ENCODE measurements at places on chromosomes 5 and 9.

DNA sequence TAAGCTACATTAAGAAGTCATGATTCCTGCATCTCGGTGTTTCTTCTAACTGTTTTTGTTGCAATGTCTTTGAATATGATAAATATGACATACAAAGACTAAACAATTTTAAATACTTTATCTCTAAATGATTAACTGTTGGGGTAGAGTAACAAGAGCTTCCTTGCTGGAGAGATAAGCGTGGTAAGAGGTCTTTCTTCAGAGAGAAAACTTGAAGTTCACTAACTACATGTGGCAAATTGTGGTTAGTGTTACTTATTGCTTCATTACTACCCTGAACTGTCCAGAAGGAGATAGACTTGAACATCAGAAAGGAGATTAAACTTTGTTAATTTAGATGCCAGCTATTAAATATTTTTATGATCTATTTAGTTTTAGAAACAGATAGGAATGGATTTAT lies 7.0 kb upstream of the ARSB start:
- DNase-seq, result no peak

GRCh38 chr9:101860920-101861319 lies 122.5 kb upstream of the GRIN3A start:
- DNase-seq, result no peak

GRCh38 chr5:9212605-9213004 lies 333.3 kb downstream of the SEMA5A start:
- no peak for DNase-seq

GRCh38 chr5:115770466-115770865 lies 46.0 kb downstream of the CDO1 start:
- no peak for DNase-seq

GRCh38 chr5:103624035-103624480 lies 61.5 kb upstream of the NUDT12 start:
- peak; percentile 19 for DNase-seq

DNA sequence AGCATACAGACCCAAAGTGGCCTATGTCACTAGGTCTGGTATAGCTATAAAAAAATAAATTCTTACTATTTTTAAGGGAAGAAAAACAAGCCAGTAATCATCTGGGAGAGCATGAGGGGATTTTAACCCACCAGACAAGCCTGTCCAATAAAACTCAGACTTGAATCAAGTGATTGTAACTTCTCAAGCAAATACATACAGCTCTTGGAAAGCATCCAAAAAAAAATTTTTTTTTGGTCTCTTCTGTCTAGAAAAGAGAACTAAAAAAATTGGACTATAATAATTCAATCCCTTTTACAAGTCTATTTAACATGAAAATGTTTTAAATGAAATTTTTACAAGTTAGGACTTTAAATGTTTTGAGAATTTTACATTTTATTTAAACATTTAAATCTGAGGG lies 61.7 kb downstream of the FBXL17 start:
- no peak for DNase-seq

DNA sequence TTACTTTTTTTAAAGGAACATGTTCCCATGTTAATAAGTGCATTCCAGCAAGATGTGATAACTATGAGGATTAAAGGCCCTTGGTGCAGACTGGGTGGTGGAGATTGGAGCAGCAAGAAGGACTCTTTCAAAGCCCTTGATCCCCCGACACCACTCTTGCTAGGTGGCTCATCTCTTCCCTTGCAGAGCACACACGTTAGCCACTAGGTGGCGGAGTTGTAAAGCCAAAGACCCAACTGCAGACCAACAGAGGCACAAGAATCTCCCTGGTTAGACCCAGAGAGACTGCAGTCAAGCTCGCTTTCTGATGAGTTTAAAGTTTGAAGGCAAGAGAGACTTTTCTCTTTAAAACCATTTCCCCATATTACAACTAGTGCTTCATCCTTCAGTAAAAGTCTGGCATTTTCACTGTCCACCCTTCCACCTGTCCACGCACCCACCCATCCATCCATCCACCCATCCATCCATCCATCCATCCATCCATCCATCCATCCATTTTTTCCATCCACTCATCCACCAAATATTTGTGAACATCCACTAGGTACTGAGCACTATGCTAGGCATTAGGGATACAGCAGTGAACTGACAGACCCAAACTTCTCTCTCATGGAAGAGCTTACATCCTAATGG lies 226.9 kb downstream of the MSX2 start:
- DNase-seq, result peak; percentile 45

GRCh38 chr9:133854765-133855164 lies 116.6 kb upstream of the SARDH start:
- no peak for DNase-seq

DNA sequence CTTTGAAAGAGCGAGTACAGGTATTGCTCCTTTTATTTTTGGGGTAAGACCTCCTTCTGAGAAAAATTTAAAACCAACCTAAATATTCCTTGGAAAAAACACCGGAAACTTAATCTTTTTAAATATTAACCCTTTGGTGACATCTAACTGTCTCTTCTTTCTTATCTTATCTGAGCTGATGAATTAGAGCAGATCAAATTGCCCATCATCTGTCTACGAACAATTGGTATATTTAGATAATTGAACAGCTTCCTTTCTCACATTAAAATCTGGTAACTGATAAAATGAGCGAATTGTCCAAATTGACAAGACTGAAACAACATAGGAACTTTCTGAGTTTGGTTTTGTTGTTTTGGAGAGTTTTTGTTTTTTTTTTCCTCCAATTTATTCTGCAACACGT lies 2.0 kb downstream of the ISL1 start:
- no peak for DNase-seq

DNA sequence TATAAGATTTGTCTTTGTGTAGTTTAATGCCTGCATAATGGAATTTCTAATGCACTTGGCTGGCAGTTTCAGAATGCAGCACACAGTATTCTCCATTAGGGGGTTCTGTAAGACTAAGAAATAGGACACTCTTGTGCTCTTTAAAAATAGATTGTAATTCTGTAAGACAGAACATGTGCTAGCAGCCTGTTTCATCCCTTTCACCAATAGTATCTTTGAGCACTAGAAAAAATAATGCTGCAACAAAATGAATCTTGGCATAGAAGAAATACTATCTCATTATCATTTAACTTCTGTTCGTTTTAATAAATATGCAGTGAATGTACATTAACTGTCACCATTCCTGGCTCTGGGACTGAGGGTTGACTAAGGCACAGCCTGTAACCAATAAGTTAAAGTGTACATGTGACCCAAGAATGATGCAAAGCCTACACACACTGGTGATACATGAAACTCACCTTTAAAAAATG lies 23.8 kb upstream of the ZNF622 start:
- no peak for DNase-seq

GRCh38 chr5:150542933-150543445 lies 35.1 kb downstream of the NDST1 start:
- no peak for DNase-seq

- DNase-seq, result no peak
Observed at GRCh38 chr5:74289691-74290090, 350.8 kb downstream of the ENC1 start.

DNA sequence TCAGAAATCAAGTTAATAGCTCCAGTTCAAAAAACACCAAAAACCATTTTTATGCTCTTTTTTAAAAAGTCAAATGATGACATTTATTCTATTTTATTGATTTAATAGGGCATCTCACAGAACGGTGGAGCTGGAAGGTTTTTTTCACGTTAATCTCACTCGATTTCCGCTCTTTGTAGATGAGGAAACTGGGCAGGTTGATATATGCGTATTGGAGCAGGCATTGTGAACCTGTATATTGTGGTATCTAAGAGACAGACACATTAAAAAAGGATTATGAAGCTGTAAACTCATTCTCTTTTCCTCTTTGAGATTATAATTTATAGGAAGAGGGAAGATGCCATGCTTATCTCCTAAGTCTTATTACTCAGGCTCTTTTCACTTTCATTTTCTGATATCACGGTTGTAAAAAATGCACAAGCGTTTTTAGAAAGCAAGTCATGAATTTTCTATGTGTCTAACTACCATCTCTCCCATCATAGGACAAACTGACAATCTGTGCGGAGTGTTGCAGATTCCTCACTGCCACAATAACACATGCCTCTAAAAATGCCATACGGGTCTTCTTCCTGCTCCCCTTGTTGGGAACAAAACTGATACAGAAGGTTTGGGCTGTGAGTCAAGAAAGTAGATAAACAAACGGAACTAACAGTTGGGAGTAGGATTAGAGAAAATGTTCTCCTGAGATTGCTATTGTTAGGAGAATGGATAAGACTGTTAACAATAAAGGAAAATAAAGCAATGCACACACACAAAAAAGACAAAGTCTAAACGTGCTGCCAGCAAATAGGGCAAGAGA lies 1997.7 kb downstream of the MAT2B start:
- no peak for DNase-seq

DNA sequence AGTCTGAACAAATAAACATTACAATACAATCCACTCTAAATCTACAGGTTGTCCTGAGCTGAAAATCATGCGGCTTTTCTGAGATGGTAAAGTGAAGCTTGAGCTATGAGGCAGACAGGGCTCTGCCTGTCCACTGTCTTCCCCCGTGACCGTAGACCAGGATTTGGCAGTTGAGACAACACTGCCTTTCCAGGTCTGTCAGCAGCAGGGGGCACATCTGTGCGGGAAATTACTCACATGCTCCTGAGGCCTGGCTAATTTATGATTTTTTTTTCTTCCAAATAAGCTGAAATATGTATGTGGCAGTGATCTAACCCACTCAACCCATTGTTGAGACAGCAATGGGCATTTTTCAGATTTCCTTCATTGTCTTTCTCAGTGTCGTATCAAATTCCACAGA lies 307.9 kb downstream of the FBXL7 start:
- no peak for DNase-seq

GRCh38 chr5:142109331-142110045 lies 909 bp downstream of the NDFIP1 start:
- no peak for DNase-seq

- DNase-seq, result no peak
Observed at GRCh38 chr5:36593867-36594266, 12.5 kb upstream of the SLC1A3 start.

GRCh38 chr9:94717761-94718160 lies 8.7 kb upstream of the AOPEP start:
- DNase-seq, result no peak

DNA sequence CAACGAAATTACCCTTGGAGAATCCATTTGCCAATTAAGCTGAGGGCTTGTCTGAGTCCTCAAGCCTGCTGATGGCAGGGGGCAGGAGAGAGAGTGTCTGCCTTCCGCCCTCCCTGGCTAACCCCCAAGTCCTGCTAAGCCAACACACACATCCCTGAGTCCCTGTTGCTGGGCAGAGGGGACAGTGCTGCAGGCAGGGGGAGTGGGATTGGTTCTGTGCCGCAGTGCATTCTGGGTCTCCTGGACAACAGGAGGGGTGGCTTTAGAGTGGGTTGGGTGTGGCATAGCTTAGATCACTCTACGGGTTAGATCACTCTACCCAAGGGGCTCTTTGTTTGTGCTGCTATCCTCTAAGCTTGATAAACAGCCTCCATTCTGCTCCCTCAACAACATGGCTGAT lies 427.7 kb downstream of the CDK5RAP2 start:
- DNase-seq, result no peak

GRCh38 chr5:82593481-82593880 lies 315.3 kb upstream of the RPS23 start:
- DNase-seq, result no peak

DNA sequence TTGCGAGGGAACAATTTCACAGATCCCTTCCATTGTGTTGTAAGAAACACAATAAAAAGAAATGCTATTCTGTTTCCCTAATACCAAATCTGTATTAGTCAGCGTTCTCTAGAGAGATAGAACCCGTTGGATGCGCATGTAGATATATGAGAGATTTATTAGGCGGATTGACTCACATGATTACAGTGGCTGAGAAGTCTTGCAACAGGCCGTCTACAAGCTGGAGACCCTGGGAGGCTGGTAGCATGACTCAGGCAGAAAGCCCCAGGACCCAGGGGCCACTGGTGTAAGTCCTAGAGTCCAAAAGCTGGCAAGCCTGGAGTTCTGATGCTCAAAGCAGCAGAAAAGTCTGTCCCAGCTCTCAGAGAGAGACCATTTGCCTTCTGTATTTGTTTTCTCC lies 18.4 kb upstream of the IL17B start:
- DNase-seq, result peak; percentile 92

DNA sequence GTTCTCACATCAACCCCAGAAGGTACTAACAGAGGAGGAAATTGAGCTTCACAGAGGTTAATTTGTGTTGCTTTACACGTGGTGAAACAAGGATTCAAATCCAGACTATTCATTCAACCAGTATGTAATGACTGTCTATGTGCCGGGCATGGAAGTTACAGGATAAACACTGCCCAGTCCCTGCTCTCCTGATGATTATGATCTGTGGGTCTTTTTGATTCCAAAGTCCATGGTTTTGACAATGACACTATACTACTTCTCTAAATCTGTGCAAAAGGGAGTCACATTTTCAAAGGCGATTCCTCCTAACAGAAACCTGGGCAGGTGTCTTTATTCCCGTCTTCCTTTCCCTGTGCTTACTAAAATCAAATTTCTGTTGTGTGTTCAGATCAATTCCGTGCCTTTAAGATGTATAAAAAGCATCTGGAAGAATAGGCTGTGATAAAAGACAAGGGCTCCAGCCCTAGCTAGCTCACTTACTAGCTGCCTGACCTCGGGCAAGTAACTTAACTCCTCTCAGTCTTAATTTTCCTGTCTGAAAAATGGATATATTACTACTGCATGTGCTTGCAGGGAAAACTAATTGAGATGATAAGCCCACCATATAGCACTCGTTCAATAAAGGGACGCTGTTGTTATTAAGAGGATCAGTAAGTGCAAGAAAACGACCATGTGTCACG lies 970 bp upstream of the CREBRF start:
- no peak for DNase-seq

GRCh38 chr5:92775711-92776615 lies 805.1 kb downstream of the NR2F1-AS1 start:
- no peak for DNase-seq

DNA sequence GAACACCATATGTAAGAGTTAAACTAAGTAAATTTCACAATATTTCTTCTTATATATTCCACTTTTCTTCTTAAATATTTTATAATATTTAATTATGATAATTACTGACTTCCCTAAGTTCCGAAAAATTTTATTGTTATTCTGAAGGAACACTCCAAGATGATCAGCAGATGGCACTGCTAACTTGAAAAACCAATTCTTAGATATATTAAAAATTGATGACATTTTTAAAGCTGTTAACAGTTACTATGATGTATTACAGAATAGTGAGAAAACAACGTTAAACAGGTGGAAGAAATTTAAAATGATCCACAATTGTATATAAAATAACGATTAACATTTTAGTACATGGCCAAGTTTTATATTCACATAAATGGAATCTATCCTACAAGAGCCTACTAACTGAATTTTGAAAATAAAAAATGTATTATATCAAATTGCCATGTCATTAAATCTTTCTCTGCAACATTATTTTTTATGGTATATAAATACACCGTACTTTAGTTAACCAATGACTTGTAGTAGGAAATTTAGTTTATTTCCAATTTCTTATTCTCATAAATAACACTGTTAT lies 30.1 kb upstream of the MUSK start:
- no peak for DNase-seq

DNA sequence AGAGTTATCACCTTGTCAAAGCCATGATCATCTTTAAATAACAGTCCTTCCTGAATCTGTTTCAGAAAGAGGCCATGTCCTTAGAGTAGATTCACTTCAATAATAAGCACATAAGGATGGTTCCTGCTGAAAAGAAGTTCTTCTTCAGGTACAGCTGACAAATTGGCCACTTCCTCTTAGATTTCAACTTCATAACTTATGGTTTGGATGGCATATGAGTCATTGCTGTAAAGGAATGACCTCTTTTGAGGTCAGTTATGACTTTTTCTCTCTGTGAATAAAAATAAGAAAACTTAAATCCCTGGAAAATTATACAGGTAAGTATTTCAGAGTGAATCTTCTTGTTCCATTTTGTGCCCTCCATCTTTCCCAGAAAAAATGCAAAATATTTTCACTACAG lies 555.3 kb upstream of the ZNF462 start:
- no peak for DNase-seq

Data from fibroblast of skin of left biceps (primary cell).